ENCODE measurements at places on chromosomes 1 and 21.

DNA sequence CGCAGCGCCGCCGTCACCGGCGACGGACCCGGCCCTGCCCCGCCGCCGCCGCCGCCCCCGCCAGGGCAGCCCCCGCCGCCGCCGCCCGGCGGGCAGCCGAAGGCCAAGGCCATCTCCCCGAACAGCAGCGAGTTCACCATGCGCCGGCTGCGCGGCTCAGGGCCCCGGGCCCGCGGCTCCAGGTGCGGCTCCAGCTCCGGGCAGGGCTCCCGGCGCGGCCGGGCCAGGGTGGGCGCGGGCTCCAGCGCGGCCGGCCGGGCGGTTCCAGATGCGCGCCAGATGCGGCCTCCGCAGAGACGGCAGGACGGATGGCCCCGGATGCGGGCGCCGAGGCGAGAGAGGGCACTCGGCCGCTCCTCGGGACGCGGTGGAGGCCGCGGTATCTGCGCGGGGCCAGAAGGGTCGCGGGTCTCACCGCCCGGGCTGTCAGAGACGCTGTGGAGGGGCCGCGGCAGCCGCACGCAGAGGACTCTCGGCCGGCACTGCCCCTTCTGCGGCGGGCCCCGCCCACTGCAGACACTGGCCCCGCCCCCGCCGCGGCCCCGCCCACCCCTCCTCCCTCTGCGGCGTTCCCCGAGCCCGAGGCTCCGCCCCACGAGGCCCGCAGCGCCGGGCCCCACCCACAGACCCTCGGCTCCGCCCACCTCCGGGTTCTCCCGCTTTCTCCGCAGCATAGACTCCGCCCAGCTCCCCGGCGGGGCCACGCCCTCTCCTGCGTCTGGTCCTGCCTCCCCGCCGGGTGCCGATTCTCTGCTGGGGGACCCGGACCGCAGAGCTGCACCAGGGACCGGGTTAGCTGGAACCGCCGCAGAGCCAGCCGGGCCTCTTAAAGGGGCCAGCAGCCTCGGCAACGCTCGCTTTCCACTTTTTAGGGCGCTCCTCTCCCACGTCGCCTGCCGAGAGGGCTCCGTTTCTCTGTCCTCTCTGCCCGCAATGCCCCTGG lies at the start of gene IFFO2:
Gene IFFO2, minus strand, starts transcription at position 484 of the 943 bp plus-strand sequence. Its CDS starts 344 bp downstream, at position 140.
- peak; percentile 96 for DNase-seq

DNA sequence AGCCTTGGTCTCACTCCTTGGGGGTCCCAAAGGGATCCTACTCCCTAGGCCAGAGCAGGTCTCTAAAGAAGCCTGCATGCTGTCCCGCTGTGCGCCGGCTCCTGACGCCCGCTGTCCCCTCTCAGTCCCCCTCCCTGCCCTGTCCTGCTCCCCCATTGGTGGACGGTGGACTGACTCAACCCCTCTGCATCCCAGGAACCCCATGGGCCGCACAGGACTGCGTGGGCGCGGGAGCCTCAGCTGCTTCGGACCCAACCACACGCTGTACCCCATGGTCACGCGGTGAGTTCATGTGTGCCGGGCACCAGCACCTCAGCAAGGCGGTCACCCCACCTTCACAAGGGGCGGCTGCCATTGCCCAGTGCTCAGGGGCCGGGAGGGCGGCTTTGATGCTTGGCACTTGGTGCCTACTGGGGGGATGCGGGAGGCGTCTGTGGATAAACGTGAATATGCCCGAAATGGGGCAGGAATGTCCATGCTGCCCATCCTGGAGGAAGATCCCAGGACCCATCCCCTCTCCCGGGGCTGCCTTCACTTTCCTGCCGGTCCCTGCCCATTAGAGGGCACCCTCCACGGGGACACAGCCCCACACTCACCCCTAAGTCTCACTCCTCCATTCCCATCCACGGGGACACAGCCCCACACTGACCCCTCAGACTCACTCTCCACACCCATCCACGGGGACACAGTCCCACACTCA lies 20.2 kb upstream of the LRRC3 start:
- DNase-seq = no peak

- DNase-seq = no peak
Observed at GRCh38 chr1:211210052-211210451, 49.1 kb upstream of the RCOR3 start.

DNA sequence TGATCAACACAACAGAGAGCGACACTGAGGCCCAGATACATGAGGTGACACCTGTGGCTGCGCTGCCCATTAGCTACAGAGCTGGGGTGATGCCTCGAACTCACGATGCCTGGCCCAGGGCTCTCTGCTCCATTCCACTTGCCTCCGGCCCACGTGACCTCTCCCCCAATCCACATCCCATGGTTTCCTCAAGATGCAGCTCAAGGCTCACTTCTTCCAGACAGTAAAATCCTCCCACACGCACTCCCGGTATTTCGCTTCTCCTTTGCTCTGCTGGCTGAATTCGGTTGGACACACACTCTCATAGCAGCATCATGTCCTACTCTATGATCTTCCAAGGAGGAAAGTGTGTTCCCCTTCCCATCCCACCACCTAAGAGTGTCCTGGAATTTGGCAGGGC lies 672.5 kb downstream of the KIF26B start:
- DNase-seq = no peak

- DNase-seq = no peak
Observed at GRCh38 chr1:221394011-221394544, 347.8 kb downstream of the DUSP10 start.

GRCh38 chr21:37437376-37438080 lies 71.0 kb downstream of the DYRK1A start:
- no peak for DNase-seq

- no peak for DNase-seq
Observed at GRCh38 chr1:12369258-12369657, 139.4 kb downstream of the VPS13D start.

GRCh38 chr1:17080880-17081279 lies 27.0 kb upstream of the SDHB start:
- no peak for DNase-seq

- DNase-seq = no peak
Observed at GRCh38 chr1:68180441-68181164, 51.7 kb downstream of the WLS start.

DNA sequence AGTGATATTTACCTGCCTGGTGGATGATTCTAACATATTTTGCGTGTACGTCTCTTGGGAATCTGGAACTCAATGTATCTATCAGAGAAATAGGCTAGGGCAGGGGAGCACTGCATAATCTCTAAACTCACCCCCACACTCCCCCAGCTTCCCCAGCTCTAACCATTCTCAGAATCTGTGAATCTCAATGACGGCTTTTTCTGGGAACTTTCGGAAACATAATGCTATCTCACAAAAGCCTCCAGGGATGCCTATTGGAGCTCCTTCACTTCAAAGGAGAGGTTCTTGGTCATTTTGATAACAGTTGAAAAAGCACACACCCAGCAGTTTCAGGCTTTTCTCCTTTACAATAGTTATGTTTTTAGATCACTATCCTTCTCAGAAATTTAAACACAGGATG lies 113.8 kb upstream of the MAGI3 start:
- no peak for DNase-seq

DNA sequence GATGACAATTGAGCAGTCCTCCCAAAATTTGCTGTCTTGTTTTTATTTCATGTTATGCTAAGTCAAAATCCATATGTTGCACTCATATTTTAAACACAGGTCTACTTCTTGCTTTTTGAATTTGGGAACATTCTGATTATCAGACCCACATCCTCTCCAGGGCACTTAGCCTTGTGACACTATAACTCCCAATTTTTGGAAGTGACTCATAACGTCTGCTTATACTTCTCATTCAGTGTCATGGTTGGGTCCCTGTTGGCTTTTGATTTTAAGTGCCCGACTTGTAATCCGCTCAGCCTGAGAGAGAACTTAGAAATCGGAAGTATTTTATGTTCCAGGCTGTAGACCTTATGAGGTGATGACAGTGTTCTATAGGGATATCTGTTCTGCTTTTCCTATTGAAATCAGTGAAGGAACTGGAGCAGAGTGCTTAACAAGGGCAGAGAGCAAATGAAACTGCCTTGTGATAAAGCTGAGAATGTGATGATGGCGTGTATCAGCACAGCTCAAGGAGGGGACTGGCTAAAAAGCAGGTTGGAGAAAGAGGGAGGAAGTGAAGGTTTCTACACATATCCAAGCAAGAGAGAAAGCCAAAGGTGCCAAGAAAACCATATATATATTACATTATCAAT lies 136.0 kb downstream of the HLX start:
- DNase-seq = no peak

DNA sequence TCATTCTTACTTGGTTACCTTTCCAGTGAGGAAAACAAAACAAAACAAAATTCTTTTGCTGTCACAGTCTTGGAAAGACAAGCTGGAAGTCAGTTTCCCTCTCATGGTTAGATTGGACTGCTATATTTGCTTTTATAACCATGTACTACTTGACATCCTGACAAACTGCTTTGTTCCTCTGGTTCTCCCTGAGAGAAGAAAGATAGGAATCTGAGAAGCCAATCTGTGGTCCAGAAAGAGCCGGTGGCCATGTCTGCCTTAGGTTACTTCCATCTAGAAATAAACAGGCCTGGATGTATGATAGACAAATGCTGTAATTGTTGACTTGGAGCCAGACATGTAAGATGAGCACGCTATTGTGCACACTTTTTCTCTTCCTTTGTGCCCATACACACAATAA lies 330.0 kb downstream of the BRINP3 start:
- no peak for DNase-seq

GRCh38 chr1:113247782-113248181 lies 142.5 kb upstream of the MAGI3 start:
- DNase-seq = no peak

GRCh38 chr1:207810173-207810572 lies 58.3 kb downstream of the CD46 start:
- no peak for DNase-seq

- no peak for DNase-seq
Observed at GRCh38 chr1:40607921-40608320, 57.6 kb downstream of the RIMS3 start.

DNA sequence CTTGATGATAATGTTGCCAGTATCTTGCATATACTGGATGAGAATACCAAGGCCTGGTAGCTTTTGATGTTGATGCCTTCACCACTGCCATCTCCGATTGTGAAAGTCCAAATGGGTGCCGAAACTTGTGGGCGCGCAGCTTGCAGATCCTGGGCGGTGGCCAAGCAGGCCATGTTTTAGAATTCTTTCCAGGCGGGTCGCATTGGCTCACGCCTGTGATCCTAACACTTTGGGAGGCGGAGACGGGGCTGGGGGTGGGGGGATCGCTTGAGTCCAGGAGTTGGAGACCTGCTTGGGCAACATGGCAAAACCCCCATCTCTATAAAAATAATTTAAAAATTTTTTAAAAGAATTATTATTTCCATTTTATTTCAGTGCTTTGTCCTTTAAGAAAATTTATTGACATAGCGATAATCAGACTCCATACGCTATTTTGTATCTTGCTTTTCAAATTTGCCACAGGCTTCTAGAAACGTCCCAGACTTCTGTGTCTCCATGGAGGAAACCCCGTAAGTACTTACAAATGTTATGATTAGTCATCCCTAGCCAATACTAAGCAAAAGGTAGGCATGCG lies 592 bp upstream of the ZNF326 start:
- DNase-seq = no peak

- DNase-seq = no peak
Observed at GRCh38 chr1:201020040-201020591, 3.4 kb downstream of the KIF21B start.

DNA sequence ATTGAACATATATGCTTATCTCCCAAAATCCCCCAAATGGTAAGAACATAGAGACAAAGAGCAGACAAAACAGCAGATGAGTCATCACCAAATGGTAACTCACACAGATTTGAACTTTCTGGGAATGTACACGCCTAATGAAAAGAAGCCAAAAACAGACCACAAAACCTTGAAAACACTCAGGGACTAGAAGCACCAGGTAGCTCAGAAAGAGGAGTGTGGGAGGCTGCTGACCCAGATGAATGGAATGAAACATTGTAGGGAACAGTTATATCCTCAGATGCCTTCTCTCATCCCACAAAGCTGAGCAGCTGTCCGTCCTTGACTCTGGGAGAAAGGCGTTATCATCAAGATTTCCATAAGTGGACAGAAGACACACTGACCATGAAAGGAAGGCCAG lies 307.0 kb upstream of the USP25 start:
- DNase-seq = no peak

GRCh38 chr1:32934535-32934934 lies 30.1 kb downstream of the RNF19B start:
- DNase-seq = no peak

- DNase-seq = no peak
Observed at GRCh38 chr1:85174503-85174902, 26.3 kb downstream of the SYDE2 start.

DNA sequence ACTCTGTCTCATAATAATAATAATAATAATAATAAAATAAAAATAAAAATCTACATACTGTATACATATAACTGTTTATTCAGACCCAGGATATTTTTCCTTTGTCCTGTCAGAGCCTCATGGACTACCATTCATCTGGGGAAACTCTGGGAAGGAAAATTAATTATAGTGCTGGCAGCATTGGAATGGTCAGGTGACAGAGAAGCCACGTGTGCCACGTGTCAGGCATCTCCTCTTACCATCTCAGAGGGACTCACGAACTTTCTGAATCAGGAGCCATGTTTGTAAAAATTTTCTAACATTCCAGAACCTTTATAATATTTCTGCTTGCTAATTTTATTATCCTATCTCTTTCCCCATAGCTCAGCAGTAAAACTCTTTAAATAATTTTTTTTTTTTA lies 97.8 kb upstream of the HNRNPU start:
- DNase-seq = no peak

All from effector memory CD4-positive, alpha-beta T cell (primary cell).